ENCODE measurements at places on chromosomes 3 and 15. TPM values are rescaled to one million over a fixed set of nuclear protein-coding genes. Genes with fewer than 3 reads are reported as not detected.

- DNase-seq, result peak; percentile 52
Measured at GRCh38 chr15:70100474-70101341, 3.0 kb upstream of the TLE3 start.

DNA sequence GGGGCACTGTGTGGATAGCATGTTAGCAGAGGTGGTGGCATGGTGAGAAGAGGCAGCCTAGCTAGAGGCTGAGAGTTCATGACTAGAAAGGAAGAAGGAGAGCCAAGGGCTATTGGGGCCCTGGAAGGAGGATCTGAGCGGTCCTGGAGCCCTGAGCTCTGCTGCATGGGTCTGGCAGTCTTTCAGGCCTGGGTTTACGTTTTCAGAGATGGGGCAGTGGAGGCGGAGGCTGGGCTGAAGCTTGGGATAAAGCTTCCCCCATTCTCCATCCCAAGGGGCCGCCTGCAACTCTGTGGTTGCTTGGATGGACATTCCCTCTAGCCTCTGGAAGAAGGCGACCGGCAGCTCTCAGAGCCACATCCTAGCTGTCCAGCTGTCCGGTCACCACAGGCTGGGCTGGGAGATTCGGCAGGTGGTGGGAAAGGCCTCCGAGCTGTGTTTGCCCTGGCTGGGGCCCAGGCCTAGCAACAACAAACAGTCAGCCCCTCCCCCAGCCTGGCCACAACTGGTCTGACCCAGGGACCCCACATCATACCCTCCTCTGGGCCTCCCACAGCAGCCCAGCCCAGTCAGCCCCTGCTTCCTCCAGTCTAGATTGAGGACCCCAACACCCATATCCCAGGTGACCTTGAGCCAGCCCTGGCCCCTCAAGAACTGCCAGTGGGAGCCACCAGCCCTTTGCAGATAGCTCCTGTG is 1.8 kb upstream of the SLC38A3 start:
- DNase-seq, result no peak

The ZBED2 gene
- 0.11 TPM for total RNA-seq

DNA sequence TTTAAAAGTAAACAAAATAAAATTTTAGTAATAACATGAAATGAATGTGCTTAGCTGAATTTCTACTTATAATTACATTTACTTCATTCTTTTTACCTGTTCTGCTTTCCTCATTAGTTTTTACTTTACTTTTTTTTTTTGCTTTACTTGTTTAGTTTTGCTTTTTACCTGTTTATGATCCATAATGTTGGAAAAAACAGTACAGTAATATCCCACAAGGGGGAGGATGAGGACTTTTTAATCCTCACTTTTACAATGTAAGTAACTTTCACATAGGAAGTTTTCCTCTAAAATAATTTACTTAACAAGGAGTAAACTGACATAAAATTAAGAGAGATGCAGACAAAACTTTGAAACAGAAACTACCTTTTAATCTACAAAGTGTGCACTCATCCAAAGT is 268.7 kb downstream of the TBC1D5 start:
- no peak for DNase-seq

The FGD5 gene
- not detected for total RNA-seq

The PRTG gene
- total RNA-seq, result not detected

The MAP6D1 gene
- 1.1 TPM for total RNA-seq

- no peak for DNase-seq
Measured at GRCh38 chr15:91127236-91127955, 27.3 kb downstream of the SV2B start.

- DNase-seq, result no peak
Measured at GRCh38 chr3:76198086-76198485, 412.7 kb upstream of the ZNF717 start.

DNA sequence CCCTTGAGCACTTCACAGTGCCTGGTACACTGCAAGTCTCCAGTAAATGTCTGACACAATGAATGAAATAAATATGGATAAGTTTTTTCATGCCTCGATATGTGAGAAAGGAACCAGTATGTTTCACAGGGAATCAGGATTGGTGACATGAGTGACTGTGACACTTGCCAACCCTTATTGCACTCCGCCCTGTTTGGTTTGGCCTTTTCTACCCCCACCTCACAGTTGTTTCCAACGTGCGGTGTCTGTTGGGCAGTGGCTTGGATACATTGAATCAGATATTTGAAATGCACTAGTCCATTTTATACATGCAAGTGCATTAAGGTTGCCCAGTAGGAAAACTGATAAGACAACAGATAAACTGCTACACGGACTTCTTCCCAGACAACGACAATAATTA is 2.0 kb downstream of the NPHP3 start:
- DNase-seq, result no peak

DNA sequence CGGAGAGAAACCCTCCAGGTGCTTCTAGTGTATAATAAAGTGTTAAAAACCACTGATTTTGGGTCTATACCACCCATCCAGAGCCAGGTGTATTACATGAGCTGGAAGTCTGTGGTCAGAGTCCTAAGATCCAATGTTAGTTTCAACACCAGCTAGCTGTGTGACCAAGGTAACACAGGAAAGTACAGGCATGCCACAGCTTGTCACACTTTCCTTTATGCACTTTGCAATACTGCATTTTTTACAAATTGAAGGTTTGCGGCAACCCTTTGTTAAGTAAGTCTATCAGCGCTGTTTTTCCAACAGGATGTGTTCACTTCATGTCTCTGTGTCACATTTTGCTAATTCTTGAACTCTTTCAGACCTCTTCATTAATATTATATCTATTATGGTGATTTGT is 201.3 kb upstream of the PRICKLE2 start:
- DNase-seq, result no peak

DNA sequence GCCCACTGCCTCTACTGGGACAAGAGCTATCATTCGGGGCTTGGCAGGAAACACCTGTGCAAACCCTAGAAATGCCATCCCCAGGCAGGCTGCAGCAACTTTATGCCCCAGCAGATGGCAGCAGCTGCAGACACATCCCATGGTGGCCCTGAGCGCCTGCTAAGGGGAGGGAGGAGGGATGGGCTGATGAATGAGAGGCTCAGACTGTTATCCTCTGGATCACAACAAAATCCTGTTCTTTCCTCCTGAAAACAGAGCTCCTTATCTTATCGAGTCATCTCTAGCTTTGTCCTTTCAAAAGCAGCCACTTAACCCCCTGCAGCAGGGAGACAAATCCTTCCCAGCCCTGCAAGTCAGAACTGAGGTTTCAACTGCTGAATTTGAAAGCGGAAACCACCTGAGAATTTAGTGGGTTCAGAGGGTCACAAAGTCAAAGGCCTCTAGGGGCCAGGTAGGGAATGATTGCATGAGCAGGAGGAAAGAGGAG is 90.6 kb upstream of the PROK2 start:
- DNase-seq, result peak; percentile 84

The NR1I2 gene
- 0.25 TPM for total RNA-seq

DNA sequence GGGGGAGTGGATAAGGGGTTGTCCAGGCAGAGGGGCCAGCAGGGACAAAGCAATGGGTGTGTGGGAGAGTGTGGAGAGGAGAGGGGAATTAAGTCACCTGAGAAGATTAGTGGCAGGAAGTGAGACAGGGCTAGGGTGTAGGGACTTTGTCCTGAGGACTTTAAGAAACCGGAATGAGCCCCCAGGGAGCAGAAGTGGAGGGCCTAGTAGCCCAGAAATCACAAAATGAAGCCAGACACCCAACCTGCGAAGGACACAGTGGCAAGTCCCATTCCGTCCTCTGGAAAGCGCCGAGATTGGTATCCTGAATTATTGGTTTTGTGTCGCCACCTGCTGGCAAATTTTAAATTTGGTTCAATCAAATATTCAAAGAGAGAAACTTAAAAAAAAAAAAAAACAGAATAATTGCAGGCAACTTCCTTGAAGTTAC is 78.0 kb upstream of the SLC25A36 start:
- peak; percentile 7 for DNase-seq

The CTXN2 gene
- not detected for total RNA-seq

The MESP2 gene
- total RNA-seq, result not detected

DNA sequence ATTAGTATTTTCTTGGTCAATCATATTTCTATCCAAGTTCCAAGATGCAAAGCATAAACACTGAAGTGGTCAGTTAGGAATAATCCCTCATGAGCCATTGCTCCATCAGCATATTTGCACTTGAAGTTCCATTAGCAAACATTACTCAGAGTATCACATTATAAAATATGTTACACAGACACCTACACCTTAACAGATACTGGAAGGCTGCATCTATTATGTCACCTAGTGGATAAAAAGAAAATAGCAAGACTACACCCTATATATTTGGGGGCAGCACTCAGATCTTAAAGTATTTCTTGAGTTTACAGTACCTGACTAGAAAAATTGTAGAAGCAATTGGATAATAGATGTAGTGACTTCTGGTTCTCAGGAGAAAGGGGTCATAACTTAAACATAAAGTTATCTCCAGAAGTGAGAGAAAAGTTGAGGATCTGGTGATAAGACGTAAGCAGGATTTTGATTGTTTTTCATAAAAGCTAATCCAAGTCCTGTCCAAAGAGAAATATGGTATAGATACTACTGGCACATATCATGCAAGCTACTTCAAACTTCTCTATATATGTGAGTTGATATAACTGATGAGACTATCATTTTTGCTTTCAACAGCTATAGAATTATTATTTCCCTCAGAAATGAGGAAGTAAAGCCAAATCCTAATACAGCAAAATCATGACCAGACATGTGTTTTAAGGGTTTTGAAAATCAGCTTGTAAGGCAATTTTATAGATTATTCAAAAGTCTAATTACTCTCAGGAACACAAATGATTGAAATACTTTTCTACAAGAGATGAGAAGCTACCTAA is 422.2 kb downstream of the GBE1 start:
- DNase-seq, result no peak

DNA sequence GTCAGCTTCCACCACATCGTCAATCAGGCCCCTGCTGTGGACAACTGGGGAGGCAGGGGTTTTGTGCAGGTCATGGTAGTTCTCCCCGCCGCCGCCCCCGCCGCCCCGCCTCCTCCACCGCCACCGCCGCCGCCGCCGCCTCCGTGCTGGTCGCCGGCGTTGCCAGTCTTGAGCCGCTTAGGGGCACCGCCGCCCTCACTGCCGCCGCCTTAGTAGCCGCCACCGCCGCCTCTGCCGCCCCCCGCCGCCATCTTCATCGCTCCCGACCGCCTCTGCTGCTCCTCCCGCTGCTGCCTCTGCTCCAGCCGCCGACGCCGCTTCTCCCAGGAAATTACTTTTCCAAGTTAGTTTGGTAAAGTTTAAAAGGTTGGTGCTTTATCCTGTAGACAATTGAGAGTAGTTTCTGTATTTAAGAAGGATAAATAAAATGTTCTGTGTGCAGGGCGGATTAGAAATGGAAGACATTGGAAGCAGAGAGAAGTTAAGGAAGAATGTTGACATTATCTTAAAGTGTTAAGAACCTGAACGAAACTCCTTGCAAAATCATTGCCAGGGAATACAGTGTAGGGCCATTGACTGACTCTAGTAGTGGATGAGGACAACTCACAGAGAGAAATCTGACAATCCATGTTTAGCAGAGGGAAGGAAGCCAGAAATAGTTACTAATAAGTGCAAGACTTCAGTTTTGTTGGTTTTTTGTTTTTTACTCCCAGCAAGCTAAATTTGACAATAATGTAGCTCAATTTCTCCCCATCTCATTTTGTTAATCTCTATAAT is 53.0 kb upstream of the GOLGA8A start:
- no peak for DNase-seq

The HTD2 gene
- 7.3 TPM for total RNA-seq

The PIERCE2 gene
- total RNA-seq, result not detected

The NGRN gene
- 55.7 TPM for total RNA-seq

DNA sequence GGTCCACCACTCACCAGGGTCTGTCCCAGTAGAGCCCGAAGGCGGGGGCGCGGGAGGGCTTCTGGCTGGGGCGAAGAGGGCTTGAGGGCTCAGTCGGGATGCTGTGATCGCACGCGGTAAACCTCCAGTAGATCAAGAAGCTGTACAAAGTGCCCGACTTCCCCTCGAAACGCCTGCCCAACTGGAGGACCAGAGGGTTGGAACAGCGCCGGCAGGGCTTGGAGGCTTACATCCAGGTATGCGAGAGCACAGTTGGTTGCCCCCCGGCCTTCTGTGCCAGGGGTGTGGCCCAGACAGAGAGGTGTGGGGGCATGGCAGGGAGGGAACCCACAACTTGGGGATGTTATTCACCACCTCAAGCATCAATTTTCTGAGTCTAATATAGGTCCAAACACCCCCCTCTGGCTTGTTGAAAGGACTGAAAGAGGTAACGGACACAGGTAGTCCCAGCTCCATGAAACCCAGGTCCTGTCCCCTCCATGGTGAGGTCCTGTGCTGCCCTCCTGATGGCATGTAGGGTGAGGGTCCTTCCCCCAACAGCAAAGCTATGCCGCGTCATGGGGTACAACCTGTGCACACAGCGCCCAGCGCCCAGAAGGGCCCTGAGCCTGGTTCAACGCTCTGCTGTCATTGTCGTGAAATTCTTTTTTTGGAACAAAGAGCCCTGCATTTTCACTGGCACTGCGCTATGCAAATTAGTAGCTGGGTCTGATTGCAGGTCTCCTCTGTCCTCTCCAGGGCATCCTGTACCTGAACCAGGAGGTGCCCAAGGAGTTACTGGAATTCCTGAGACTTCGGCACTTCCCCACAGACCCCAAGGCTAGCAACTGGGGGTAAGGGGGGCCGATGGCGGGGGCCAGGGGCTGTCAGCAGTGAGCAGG is 1.2 kb downstream of the SNX22 start:
- DNase-seq, result no peak

GRCh38 chr3:48935530-48935929 is 16.9 kb downstream of the ARIH2 start:
- DNase-seq, result no peak

DNA sequence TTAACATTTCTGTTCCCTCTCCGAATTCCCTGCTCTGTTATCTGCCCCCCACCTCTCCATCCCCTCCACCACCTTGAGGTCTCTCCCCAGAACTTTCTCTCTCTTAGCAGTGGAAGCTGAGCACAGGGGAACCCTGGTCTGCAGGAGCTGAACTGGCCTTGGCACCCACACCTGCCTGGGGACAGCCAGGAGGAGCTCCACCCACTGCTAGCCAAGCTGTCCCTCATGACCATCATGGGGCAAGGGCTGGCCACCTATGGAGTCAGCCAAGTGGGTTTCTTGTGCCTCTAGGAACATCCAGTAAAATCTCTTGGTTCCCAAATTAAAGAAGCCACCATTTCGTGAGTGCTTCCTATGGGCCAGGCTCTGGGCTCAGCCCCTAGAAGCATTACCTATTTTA is 276.4 kb upstream of the TLE3 start:
- no peak for DNase-seq

The ALAS1 gene
- 6.0 TPM for total RNA-seq

DNA sequence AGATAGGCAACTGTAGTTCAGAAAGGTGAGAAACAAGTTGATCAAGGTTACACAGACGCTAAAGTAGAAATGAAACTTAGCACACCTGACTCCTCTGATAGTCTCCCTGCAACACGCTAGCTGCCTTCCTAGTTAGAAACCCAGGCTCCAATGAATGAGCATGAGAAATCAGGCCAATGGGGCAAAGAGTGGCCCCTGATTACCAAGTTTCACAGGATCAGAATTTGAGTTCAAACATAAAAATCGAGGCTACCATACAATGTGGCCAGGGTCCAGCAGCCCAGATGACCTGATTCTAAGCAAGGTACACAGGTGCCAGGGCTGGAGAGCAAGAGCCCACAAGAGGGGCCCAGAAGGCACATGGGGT is 7.7 kb downstream of the PLD1 start:
- DNase-seq, result no peak

GRCh38 chr3:111277226-111277625 is 205.6 kb downstream of the NECTIN3 start:
- no peak for DNase-seq

The SLMAP gene
- total RNA-seq, result 51.3 TPM

GRCh38 chr3:121895736-121896135 is 1.5 kb downstream of the SLC15A2 start:
- no peak for DNase-seq

- no peak for DNase-seq
Measured at GRCh38 chr3:177345973-177346503, 148.8 kb upstream of the TBL1XR1 start.

The UCN2 gene
- total RNA-seq, result not detected

GRCh38 chr3:52041118-52041731 is 15.1 kb downstream of the DUSP7 start:
- no peak for DNase-seq
